ENCODE measurements at places on chromosomes 13 and 19.

GRCh38 chr19:13130886-13131490 lies 12.9 kb downstream of the NACC1 start:
- no peak for DNase-seq

DNA sequence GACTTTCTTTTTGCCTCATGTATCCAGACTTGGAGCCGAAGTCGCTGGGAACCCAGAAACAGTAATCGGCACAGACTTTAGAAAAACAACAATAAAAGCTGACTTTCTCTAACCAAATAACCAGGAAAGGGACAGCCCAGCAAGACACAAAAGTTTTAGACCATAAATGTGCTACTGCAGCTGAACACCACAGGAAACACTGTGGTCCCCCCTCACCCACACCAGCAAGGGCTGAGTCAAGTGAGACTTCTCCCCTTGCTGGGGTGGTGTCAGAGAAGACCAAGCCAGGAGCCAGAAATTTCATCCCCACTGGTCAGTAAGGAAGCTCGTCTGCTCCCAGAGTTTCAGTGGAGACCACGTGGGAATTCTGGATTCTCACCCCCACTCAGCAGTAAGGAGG lies 70.6 kb downstream of the ESD start:
- no peak for DNase-seq

GRCh38 chr13:30618930-30619279 lies 1.2 kb downstream of the USPL1 start:
- no peak for DNase-seq

GRCh38 chr13:110677731-110678545 lies 28.0 kb downstream of the CARS2 start:
- no peak for DNase-seq

- no peak for DNase-seq
Measured at GRCh38 chr19:14015524-14016035, 9.5 kb upstream of the RFX1 start.

DNA sequence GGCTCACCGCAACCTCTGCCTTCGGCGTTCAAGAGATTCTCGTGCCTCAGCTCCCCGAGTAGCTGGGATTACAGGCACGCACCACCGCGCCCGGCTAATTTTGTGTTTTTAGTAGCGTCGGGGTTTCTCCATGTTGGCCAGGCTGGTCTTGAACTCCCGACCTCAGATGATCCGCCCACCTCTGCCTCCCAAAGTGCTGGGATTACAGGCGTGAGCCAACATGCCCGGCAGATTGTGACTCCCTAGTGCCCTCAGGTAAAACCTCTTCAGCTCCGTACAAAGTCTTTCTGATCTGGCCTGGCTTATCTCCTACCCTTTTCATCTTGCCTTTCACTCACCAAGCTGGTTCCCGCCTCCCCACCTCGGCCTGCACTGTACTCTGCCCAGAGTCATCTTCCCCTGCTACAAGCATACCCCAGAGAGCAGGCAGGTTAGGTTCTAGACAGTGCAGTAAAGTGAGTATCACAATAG lies 15.0 kb downstream of the BICRA start:
- no peak for DNase-seq

DNA sequence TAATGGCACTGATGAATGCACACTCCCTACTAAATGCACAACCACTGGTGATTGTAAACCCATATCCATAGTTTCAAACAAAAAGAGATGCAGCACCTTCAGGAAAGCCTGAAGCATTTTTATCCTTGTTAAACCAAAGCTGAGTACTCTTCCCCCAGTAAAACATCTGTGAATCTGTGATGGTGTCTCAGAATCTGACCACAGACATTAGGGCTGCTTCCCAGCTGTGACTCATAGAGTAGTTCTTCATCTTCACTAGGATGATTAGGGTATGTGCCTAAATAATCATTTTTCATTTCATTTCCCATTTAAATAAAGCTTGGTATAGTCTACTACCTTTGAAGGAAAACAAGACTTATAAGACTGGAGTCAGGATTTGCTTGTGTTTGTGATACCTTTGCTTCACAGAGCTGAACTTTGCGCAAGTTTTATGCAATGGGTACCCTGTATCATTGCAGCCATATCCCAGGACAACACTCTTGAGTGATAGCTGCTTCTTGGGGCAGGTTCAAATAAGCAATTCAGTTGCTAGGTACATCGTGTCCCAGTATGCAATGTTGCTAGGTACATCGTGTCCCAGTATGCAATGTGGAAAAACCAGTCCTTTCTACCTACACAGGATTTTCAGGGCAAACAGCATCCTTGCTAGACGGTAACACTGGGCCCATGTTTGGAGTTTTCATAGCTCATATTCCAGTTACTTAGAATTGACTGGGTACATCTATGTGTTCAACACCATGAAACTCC lies 277.1 kb downstream of the IRS2 start:
- DNase-seq: no peak

DNA sequence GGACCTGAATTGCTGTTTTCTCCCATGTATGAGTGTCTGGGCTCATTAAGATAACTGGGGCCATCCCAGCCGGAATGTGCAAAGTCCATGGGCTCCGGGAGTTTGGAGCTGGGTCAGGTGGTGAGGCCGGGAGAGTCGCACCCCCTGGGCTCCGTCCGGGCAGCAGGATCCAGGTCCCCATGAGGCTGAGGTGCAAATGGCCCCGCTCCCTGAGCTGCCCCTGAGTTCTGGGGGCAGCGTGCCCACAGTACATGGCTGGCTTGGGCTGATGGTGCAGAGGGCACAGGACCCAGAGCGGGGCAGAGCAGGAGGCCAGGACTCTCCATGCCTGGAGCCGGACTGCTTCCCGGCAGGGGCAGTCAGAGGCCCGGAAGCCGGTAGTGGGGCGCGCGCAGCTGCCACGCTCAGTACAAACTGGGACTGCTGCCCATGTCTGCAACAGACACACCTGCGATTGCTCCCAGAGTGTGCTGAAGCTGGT lies 136.0 kb downstream of the KDM4B start:
- no peak for DNase-seq

DNA sequence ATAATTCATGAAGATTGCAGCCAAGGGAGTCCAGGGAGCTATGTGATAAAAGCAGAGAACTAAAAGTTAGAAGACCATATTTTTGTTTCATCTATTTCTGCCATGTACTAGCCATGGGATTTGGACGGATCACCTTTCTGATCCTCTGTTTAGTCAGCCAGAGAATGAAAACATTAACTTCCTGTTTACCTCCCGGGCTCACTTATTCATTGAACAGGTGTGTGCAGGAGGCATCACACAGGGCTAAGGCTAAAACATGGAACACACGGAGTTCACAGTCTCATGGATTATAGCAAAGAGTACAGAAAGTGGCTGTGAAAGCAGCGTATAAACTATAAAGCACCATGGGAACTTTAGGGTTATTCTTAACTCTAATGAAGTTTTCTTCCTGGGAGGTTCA lies 96.8 kb downstream of the GPR12 start:
- no peak for DNase-seq

DNA sequence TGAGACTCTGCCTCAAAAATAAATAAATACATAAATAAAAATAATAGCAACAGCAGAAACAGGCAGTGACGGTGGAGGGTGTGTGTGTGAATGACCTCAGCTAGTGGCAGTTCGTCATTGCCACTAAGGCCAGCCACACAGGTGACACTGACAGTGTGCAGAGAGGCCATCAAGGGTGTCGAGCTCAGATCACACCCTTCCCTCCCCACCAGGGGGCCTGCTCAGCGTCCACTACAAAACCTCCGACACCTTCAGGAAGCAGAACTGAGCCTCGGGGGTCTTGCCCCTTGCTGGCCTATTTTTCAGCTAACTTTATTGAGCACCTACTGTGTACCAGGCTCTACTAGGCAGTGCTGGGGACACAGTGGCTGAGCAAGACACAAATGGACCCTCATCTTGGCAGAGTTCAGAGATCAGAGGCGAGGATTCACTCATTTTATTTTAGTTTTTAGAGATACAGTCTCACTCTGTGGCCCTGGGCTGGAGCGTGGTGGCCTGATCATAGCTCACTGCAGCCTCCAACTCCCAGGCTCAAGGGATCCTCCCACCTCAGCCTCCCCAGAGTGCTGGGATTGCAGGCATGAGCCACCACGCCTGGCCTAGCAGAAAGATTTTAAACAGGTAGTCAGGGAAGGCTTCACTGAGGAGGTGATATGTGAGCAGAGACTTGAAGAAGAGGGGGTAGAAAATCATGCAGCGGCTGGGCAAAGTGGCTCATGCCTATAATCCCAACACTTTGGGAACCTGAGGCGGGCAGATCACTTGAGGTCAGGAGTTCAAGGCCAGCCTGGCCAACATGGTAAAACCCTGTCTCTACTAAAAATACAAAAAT lies 30.3 kb upstream of the SEMA6B start:
- no peak for DNase-seq

- DNase-seq: no peak
Measured at GRCh38 chr13:113860051-113860664, 3.7 kb downstream of the GAS6 start.

- DNase-seq: peak; percentile 27
Measured at GRCh38 chr13:27919934-27920676, at the start of gene PDX1. Gene PDX1 (plus strand): TSS chr13:27920000. CDS start chr13:27920139, 139 bp downstream.

GRCh38 chr19:5017235-5017634 lies 48.3 kb downstream of the KDM4B start:
- DNase-seq: no peak

- peak; percentile 24 for DNase-seq
Measured at GRCh38 chr19:51473009-51473707, 5.2 kb upstream of the CEACAM18 start.

DNA sequence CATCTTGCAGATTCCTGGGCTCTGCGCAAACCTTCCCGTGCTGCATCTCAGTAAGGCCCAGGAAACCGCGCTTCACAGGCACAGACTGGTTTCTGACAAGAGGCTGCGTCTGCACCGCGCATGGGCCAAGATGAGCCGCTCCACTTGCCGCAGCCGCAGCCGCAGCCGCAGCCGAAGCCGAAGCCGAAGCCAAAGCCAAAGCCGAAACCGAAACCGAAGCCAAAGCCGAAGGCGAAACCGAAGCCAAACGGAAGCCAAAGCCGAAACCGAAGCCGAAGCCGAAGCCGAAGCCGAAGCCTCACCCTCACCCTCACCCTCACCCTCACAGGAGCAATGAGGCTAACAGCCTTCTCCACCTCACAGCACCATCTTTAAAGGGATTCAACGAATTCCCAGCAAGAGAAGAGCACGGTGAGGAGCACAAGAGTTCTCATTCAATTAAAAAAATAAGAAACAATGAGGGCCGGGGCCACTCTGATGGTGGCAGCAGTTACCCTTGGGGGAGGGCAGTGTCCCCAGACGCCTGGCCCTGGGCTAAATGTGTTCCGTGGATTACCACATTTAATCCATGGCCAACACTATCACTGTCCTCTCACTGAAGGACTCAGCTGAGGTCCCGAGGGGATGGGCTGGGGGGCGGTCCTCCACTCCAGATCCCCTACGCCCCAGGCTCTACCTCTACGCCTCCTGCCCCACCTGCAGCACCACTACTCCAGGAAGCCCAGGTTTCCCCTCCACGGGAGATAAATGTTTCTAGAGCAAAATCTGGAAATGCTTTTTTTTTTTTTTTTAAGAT lies 29.1 kb downstream of the ZNF787 start:
- peak; percentile 36 for DNase-seq

DNA sequence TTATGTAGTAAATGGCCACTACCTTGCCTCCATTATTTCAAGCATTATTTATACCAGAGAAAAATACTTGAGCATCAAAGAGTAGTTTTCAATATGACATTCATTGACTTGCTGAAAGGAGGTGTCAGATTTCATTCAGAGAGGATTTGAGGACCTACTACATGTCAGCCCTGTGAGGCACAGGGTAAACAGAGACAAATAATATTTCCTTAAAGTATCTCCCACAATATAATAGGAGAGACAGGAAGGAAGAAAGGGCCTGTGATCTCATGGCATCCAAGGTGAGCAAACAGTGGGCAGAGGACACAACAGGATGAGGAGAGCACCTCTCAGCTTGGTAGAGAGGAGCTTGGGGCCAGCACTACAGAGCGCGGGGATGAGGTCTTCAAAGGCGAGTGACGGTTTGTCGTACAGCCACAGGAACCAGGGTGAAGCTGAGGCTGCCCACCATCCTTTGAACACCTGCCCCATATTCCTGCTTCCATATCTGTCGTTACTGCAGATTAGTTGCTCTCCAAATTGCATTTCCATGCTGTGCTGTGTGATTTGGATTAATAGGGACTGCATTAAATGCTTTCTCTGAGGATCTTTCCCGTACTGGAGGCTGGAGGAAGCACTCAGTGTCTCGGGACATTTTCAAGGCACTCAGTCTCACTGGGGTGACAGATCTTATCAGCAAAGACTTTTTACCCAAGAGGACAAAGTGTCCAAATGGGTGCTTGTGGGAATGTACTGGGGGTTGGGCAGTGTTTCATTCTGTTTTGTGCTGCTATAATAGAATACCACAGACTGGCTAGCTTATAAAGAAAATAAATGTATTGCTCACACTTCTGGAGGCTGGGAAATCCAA lies 59.2 kb downstream of the GJA3 start:
- DNase-seq: no peak

DNA sequence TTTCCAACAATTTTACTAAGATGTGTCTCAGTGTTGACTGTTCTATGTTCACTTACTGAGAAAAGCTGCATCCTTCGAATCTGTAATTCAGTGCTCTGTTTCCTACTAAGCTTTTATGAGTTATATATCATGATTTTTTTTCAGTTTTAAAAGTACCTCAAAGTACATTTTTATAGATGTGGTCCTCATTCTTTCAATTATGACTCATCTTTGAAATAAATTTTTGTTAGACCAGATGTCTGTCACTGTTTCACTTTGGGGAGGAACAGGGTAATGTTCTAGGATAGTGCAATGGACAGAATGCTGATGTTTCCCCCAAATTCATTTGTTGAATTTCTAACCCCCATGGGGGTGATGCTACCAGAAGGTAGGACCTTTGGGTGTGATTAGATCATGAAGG lies 74.8 kb downstream of the NALCN start:
- no peak for DNase-seq

DNA sequence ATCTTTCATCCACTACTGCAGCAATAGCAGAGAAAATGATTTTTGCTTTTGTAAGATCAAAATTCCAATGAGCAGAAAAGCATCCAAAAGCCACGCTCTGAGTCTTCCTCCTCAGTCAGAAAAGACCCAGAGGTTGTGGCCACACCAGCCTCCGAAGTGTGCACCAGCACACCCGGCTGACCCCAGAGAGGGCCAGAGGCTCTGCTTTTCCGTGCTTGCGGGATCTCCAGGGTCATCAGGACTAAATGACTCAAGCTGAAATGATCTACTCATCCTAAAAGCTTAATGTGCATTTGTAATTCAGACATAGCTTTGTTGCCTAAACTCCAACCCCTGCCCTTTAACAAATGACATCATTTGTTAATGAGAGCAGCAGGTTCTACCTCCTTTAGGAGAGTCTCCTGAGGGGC lies 16.5 kb downstream of the RXFP2 start:
- DNase-seq: no peak

DNA sequence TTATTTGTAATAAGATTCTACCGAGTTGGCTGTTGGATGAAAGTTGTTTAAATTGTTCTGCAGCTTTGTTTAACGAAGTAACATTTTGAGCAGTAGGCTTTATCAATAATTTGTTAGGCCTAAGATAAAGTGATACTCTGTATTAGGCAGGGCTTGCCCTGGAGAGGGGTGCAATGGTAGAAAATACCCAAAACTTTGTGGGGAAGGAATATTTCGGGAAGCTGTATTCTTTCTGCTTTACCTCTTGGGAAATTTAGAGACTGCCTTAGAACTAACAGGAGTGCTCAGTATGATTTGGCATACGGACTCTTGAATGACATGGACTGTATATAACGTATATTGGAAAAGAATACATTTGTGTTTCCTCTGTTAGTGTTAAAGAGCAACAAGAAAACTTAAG lies 2.5 kb downstream of the PDS5B start:
- DNase-seq: no peak

Data from SW 1271 (cell line).